ENCODE measurements at places on chromosomes 1 and 21.

GRCh38 chr1:171811672-171812071 lies 29.6 kb upstream of the DNM3 start:
- no peak for DNase-seq

- DNase-seq, result no peak
These were observed 440 bp downstream of the PIGP start for GRCh38 chr21:37072274-37072987.

DNA sequence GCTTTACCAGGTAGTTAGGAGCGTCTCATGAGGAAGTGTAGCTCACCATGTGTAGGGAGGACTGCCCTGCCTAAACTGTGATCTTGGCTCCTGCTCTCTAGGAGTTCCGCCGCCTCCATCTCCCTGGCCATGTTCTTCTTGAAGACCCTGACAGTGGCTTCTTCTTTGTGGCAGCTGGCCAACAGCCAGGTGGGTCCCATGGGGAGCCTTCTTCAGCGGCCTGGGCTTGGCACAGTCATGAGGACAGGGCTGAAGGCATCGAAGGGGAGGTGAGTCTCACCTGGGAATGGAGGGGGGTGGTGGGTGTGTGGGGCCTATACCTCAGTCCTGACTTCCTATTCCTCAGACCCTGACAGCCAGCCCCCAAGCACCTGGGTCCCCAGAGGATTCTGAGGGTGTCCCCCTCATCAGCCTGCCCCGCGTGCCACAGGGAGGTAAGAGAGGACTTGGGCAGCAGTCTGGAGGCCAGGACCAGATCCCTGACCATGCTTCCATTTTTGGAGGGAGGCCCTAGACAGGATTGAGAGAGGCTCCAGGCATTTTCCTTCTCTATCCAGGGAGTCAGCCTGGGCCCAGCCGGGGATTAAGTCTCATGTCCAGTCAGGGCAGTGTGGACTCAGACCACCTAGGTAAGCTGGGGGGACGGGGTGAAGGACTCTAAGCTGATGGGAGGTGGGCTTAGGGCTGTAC lies 21.4 kb downstream of the HYI start:
- peak; percentile 16 for DNase-seq

- no peak for DNase-seq
These were observed 8.0 kb downstream of the STX6 start for GRCh38 chr1:181014477-181015250.

- DNase-seq, result no peak
These were observed 62.1 kb downstream of the CASZ1 start for GRCh38 chr1:10734375-10734774.

DNA sequence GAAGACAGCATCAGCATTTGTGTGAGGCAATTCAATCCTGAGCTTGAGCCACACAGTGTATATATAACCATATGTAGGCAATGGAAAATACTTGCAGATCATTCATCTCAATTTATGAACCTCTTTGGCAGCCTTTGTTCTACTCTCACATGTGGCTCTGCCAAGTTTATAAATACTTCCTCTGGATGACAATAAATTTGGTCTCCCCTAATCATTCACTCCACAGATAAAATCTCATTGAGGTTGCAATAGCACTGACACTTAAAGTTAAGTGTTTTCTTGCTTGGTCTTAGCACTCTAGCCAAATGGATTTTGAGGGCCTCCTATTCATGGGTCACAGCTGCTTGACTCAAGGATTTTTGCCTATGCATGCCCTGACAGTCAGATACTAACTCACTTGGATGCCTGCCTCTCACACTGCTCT lies 136.6 kb upstream of the VANGL1 start:
- DNase-seq, result peak; percentile 39

DNA sequence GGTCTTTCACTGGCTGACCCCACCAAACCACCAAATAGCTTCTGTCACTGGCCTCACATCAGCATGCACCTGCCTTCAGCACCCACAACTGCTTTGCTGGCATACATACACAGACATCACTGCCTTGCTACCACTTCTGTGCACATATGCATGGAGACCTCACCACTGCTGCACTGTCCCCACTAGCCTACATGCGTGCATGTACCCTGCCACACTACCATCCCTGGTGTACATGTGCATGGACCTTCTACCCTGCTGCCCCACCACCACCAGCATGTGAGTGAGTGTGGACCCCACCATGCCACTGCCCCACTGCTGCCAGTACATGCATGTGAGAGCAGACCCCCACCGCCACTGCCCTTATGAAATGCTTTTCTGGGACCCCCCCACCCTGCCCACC lies 6.1 kb downstream of the CD1C start:
- no peak for DNase-seq
